ENCODE measurements at places on chromosomes 16 and 17.

GRCh38 chr16:78705694-78706093, 606.2 kb downstream of the WWOX start:
- peak; percentile 36 for DNase-seq

GRCh38 chr17:6569370-6570285, 13.3 kb upstream of the PITPNM3 start:
- peak; percentile 31 for DNase-seq

DNA sequence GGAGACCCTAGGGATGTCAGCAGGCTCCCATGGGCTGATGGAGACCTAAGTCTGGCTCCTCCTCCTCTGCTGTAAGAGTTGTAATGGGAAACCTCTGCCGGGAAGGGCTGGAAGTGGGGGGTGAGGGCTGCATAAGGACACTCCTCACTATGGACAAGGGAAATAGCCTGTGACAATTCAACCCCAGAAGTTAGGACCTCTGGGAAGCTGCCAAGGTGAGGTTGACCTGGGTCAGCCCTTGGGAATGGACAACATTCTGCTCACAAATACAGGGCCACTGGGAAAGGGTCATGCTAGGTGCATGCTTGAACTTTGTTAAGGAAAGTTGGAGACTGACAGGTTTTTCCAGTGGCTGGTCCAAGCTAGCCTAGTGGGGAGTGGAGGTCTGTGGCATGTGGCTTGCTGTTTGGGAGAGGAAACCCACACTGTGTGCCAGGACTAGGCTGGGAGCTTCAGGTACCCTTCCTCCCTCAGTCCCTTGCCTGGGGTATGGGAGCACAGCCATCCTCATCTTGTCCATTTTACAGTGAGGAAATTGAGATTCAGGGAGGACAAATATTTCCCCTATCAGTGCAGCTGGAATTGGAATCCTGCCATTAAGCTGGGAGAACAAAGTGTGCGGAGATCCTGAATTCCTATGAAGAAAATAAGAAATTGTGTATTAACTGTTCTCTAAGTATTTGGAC, 190.4 kb downstream of the SALL1 start:
- DNase-seq, result no peak

DNA sequence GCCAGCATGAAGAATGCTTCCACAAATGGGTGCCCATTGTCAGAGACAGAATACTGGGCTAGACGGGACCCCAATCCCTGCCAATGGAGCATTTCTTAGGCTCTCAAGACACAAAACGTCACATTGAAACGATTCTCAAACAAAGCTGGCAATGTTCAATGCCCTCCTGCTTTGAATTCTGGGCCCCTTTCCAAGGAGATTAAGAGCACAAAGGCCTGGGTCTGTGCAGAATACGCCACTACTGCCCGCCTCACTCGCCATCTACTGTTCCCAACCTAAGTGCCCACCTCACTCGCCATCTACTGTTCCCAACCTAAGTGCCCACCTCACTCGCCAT, 9.7 kb downstream of the CFAP20 start:
- DNase-seq, result no peak

GRCh38 chr17:83151056-83151441, 71.6 kb downstream of the METRNL start:
- no peak for DNase-seq

- no peak for DNase-seq
Measured at GRCh38 chr17:49952912-49953497, 16.0 kb upstream of the DLX4 start.

DNA sequence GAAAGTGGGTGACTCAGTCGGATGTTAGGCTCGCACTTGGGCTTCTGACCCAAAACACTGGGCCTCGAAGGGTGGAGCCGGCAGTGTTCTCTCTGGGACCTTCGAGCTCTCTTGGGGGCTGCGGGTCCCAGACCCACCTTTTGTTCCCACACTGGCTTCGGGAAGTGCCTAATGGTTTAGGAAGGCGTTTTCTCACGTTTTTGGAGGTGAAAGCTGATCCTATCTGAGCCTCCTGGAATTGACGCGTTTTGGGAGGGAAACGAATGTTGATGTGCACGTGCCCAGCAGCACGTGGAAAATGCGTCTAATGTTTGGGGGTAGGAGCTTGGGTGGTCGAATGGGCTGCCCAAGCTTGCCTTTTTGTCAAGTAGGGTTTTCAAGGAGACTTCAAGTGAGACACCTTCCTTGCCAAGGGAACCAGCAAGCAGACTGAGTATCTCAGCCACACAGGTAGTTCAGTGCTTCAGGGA, 666 bp downstream of the HGS start:
- DNase-seq, result no peak

- no peak for DNase-seq
Measured at GRCh38 chr16:62805221-62805857, 769.1 kb upstream of the CDH8 start.

DNA sequence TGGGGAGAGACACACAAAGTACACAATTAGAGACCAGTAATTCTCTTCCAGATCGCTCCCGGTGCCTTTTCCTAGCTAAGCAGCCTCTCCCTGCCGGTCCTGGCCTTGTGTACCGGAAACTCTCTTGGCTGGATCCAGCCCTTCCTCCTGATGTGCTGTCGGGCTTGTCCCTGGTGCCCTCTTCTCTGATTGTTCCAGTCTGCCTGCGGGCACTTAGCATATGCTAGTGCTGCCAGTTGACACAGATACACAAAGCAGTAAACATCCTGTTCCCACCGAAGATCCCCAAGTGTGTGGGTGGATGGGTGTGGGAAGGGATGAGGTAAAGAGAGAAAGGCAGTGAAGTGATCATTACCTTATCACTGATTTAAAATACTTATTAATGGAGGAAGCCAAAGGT, 9.7 kb downstream of the HS3ST3B1 start:
- DNase-seq, result no peak

DNA sequence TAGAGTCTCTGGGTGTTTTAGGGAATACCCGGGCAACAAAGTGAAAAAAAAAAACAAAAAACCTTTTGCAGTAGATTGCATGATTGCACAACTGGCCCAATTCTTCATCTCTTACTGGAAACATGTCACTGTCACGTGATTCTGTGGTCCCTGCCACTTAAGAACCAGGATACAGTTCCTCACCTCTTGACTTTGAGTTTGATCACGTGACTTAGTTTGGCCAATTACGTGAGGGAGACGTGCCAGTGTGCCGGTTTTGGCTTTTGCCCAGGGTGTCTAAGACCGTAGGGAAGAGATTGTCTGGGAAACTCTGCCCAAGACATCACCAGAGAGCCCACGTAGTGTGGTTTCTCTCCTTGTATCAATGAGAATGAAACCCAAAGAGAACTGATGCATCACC, 88.7 kb downstream of the GRIN2A start:
- no peak for DNase-seq

GRCh38 chr17:68103148-68103547, 67.6 kb downstream of the KPNA2 start:
- DNase-seq, result peak; percentile 12

DNA sequence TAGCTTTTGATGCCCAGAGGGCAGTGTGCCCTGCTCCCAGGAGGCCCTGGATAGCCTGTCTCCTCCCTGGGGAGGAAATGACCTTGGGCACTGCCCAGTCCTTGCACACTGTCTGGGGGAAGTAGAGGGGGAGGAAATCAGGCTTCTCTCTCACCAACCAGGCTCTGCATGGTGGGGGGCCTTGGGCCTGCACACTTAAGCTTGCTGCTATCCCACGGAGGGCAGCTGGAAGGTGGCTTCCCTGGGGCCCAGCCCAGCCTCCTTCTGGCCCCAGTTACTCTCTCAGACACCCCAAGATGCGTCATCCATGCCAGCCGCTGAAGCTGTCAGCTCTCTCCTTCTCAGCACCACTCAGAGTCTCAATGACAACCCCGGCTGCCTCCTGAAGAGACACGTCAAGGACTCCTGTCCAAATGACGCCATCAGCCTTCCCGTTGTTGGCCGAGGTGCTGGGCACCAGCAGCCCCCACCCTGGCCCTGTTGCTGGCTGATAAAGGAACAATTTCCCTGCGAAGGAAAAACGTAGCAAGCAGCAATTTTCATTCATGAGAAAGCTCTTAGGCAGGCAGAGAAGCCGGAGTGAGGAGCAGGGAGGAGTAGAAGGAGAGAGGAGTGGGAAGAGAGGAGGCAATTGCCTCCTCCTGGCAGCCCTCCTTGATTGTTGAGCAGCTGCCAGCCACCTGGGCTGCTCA, 95.5 kb downstream of the SDK2 start:
- DNase-seq, result no peak

DNA sequence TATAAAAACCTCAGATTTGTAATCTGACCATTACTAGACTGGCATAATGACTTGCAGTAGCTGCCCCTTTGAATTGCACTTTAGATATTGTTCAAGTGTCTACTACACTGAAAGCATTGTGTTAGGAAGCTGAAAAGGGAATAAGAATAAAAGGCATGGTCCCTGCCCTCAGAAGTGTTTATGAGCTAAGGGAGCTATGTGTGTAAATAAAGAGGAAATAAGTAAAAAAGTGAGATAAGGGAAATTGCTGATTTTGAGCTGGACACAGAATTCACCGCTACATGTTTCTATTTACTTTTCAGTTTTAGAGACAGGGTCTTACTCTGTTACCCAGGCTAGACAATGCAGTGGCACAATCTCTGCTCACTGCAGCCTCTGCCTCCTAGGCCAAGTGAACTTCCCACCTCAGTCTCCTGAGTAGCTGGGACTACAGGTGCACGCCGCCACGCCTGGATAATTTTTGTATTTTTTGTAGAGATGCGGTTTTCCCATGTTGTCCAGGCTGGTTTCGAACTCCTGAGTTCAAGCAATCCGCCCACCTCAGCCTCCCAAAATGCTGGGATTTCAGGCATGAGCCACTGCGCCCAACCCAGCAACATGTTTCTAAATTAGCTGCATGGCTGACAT, 57.0 kb downstream of the GRB2 start:
- no peak for DNase-seq

DNA sequence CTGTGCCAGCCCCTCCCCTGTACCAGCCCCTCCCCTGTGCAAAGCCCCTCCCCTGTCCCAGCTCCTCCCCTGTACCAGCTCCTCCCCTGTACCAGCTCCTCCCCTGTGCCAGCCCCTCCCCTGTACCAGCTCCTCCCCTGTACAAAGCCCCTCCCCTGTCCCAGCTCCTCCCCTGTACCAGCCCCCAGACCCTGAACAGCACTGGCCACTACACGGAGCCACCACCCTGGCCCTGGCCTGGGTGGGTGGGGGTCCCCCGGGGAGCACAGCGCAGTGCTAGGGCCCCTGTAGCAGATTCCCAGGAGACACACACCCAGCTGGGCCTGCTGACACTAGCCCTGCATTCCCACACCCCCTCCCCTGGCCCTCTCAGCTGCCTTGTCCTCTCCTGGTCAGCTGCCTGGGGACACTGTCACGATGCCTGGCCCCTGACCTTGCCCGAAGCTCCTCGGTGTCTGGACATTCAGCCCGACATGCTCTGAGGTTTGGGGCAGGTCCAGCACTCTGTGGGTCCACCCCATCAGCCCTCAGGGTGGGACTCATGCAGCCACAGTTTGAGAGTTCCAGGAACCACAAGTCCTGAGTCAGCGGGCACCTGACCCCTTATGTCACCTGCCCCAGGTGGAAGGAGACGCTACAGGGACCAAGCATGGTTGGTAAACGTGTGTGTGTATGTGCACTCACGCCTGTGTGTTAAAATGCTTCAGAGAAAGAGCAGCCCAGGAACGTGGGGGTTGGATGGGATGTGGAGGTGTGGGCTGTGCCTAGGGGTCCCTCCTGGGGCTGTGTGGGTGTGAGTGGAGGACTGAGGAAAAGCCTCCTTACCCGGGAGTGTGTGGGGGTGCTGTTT, 114.2 kb downstream of the METRNL start:
- no peak for DNase-seq

- peak; percentile 9 for DNase-seq
Measured at GRCh38 chr17:30117675-30118081, 1.1 kb downstream of the NSRP1 start.

GRCh38 chr17:43363181-43363925, 35.4 kb upstream of the ARL4D start:
- no peak for DNase-seq

DNA sequence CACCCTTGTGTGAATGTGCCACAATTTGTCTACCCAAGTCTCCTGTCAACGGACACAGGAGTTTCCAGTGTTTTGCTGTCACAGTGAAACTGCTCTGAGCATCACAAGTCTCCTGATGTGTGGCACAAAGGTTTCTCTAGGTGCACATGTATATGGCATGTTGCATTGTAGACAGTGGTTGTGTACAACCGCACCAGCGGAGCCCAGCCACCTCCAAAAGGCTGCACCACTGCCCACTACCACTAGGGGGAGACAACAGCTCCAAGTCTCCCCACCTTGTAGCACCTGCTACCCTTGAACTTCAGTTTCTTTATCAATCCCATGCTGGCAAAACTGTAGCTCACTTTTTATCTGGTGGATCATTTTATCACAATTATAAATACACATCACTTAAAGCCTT, 95.5 kb upstream of the ZNF469 start:
- no peak for DNase-seq

GRCh38 chr16:35631261-35631945, 2172.0 kb downstream of the TP53TG3F start:
- no peak for DNase-seq

DNA sequence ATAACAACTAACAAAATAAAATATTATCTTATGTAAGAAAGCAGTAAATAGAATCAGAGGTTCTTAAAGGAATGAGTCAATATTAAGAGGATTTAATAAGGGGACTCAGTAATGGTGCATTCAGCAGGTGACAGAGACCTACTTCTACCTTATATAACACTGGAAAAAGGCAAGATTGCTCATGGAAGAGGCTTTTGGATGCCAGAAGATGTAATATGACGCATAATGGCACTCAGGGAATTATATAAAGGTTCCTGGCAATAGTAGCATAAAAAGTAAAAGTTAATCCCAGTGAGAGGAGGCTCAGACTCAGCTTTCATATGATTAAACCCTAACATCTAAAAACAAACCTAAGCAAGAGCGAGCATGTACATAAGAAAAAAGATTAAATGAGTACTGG, 136.0 kb upstream of the NACA2 start:
- DNase-seq, result no peak

GRCh38 chr17:78921437-78921971, 3.7 kb downstream of the TIMP2 start:
- DNase-seq, result no peak

DNA sequence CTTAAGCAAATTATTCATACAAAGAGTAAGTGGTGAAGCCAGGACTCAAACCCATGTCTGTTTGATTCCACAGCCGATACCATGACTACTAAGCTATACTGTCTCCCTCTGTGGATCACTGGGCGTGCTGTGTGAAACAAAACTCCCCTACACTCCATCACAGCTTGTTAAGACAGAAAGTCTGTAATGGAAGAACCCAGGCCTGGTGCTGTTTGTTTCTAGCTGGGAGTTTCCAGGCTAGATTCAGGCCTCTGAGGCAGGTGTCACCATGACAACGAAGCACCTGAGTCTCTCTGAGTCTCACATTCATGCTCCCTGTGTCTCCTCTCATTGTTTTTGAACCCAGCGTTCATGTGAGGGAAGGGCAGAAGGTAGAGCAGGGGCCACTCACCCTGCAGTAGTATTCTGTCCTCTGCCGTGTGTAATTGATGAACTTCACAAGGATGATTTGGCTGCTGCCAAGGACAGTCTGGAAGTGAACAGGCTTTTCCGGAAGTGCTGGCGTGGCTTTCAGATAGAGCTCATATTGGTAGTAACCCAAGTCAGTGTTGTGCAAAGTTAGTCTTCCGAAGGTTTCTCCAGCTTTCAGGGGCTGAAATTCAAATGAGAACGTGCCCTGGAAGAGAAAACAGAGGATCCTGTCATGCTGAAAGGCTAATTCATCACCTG, 8.6 kb upstream of the VAC14 start:
- DNase-seq, result no peak

Data from fibroblast of skin of right biceps (primary cell).